ENCODE measurements at places on chromosomes 1 and 21.

GRCh38 chr1:145879775-145880174, 5.9 kb downstream of the ANKRD35 start:
- no peak for DNase-seq

DNA sequence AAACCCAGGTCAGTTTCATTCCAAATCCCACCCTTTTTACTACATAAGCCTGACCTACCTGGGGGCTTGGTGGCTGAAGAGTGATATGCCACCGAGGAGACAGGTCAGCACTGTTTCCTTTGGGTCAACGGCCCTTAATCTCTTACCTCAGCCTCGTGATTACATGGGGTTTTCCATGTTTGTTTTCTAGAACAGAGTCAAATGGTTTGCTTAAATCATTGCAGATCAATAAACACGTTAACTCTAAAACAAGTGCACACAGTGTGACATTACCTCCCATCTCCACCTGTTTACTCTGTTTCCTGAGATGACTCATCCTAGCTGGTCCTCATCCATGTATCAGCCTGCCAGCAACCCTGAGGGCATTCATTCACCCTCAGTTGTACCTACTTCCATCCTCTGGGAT, 40.8 kb upstream of the TP53BP2 start:
- no peak for DNase-seq

DNA sequence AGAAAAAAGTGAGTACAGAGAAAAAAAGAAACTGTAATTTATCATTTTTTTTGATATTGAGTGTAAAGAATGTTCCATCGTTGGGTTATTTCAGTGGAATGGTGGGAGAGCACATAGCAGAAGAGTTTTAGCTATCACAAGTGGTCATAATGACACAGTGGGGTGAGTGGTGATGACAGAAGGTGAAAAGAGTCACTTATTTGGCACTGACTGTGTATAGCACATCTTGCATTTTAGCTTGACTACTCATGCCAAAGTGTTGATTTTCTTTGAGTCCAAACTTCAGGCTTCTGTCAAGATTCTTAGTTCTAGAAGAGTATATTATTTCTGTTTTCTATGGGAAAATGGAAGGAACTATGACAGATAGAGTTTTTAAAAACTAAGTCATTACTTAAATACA, 261.2 kb downstream of the GRIK1 start:
- no peak for DNase-seq

GRCh38 chr1:24714859-24715520, 30.3 kb upstream of the CLIC4 start:
- peak; percentile 22 for DNase-seq

DNA sequence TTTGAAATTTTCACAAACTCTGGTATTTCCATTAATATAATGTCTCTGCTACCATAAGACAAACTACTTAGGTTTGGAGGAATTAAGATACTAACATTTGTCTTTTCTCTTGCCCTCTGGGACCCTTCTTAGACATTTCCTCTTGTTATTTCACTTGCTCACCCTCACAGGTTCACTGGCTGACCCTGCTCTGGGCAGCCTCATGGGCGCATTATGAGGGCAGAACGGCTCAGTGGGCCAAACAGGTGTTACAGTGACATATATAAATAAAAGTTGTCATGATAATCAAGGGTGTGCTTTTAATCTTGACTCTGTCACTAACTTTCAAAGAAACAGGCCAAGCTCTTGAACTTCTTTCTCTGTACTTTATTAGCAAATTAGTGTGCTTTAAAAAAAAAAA, 46.5 kb downstream of the ZNHIT6 start:
- no peak for DNase-seq

DNA sequence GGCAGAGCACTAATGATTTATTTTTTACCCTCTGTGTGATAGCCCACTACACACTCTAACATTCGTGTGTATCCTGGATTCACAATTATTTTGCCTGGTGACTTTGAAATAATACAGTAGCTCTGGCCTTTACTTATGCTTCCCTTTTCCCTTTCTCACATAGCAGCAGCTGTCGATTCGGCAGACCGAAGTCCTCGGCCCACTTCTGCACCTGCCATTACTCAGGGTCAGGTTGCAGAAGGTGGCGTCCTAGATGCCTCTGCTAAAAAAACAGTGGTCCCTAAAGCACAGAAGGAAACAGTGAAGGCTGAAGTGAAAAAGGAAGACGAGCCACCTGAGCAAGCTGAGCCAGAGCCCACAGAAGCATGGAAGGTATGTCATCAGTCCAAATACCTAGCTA, 70.8 kb downstream of the TMEM200B start:
- DNase-seq = no peak

GRCh38 chr1:86016076-86016759, 140.4 kb downstream of the COL24A1 start:
- no peak for DNase-seq

DNA sequence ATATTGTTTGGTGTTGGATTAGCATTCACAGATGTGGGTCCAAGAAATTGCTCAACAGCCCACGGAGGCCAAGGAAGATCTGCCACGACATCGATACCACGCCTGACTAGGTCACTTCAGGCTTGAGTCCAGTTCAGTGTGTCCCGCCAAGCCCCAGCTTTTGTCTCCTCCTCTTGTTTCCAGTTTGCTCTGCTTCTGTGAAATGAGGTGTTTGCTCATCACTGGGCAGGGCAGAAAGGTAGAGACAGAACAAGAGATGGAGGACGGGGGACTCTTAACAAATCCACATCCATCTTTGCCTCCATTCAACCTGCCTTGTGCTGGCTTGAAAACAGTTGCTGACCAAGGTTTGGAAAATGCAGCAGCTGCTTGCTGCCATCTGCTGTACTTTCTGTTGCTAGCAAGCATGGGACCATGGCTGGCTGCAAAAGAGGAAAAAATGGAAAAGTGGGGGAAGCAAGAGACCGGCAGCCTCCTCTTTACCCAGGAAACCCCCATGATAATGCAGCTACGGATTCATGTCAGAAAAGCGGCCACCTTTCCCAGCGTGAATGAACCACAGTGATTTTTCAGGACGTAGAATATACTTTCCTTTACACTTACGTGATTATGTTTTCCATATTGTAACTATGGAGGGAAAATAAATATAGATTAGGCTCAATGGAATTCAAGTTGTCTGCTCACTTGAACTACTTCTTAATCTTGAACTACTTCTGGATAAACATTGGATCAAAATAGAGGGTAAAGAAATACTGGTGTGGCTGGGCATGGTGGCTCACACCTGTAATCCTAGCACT, 80.2 kb upstream of the GREM2 start:
- no peak for DNase-seq

DNA sequence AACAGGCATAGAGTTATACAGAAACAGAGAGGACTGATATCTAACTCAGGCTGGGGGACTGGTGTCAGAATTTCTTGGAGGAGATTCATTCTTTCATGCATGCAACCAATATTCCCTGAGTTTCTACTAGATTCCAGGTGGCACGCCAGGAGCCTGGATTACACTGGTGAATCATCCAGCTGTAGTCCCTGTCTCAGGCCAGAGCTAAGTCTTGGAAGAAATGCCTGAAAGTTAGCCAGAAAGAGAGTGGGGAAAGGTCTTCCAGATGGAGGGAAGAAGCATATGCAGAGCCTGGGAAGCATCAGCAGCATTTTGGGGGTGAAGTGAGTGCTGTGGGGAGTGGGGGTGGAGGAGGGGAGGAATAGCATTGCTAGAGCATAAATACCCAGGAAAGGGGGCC, 239.1 kb downstream of the OMA1 start:
- no peak for DNase-seq

DNA sequence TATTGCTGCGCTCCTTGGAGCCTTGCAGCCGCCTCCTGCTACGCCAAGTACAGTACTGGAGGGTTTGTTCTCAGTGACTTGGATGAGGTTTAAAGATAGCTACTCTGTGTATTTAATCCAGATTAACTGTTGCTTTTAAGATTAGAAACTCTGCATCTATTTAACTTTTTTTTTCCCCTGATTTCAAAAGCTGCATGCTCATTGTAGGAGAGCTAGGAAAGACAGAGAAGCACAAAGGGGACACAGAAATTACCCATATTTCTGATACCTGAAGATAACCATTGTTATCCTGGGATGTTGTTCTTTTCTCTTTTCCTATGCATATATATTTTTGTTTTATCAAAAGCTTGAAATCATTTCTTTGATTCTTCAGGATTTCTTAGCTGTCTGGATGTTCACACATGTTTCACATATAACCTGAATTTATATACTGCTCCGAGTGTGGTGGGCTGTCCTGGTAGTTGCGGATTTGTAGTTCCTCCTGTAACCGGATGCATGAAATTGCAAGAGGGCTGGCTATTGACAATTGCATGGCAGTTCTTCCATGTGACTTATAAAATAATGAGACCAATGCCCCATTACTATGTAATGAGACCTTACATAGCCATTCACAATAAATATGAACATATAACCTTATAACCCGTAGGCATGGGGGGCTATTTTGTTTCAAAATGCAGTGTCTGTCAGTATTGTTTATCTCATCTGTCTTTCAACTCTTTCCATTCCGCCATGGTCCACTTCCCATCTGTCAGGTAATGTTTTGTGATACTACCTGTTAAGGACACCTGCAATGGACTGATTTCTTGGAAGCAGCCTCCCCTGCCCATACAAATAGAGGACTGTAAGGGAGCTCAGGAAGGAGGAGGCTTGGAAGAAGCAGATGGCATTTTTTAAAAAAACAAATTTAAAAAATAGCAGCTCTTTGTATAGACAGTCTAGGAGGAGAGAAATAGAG, 1.4 kb downstream of the RAVER2 start:
- no peak for DNase-seq

DNA sequence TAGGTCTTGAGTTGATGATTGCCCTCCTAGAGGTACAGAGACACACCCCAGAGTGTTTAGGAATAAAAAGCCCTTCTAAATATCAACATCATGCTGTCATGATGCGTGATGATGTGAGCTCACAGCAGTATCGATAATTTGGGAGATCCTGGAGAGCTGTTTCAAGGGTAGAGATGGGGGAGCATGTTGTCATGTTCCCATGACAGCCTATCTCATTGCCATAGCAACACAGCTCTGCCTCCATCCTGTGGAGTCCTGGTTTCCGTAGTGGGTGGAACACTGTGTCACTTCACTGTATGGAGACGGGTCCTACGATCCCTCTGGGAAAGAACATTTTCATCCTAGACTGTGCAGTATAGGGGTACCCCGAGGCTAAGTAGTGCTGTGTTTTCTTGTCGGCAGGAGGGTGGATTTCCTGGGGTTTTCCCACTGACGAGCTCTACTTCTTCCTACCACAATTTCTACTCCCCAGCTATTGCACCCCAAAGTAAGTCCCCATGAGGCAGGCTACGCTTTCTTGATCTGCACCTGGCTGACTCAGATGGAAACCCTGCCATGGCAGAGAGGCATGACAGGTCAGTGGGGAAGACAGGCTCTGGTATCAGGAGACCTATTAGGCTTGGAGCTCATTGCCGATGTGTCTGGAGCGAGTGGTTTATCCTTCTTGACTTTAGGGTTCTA, 7.2 kb downstream of the KISS1 start:
- DNase-seq = no peak

- no peak for DNase-seq
These were observed 70.0 kb downstream of the PAPPA2 start for GRCh38 chr1:176533020-176533419.

- no peak for DNase-seq
These were observed 17.0 kb downstream of the MX2 start for GRCh38 chr21:41378849-41379248.

GRCh38 chr1:116448785-116449385, 75.8 kb downstream of the ATP1A1 start:
- no peak for DNase-seq

GRCh38 chr21:44869781-44870747, 3.4 kb downstream of the PTTG1IP start:
- DNase-seq = no peak

GRCh38 chr1:24308365-24309015, 10.7 kb upstream of the GRHL3 start:
- no peak for DNase-seq

- no peak for DNase-seq
These were observed 18.6 kb upstream of the BCL10 start for GRCh38 chr1:85295006-85295431.

- no peak for DNase-seq
These were observed 10.7 kb downstream of the SH2D2A start for GRCh38 chr1:156805766-156806511.

DNA sequence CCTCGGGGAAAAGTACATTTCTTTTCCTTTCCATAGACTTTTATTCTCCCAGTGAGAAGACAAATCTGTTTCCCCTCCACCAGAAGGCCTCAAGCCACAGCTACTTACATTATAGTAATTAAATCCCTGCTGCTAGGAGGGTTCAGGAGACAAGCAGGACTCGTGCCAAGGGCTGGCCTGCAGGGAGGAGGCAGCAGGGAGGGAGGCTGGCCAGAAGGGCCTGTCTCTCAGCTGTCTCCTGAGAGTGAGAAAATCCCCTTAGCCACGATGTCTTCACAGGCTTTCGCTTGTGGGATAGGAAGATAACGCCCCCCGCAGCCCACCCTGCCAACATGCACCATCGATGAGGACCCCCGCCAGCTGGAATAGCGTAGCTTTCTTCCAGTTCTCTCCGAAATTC, 14.0 kb downstream of the KCNN3 start:
- DNase-seq = no peak

DNA sequence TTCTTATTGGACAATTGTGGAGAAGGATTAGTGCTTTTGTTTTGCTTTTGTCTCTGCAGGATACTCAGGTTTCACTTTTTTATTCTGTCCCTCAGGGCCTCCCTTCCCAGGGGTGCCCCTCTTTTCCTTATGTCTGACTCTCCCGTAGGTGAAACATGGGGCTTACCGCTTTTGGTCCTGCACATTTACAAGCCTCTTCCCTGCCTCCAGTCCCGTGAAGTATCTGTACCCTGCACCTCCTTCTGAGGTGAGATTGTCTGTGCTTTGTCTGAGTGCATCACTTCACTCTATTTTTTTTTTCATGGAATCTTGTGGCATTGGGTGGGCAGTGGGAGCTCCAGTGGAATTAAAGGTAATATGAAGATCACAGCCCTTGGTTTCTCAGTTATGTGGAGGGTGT, 758.1 kb upstream of the TPTE start:
- no peak for DNase-seq

GRCh38 chr21:37453350-37453749, 86.8 kb downstream of the DYRK1A start:
- no peak for DNase-seq

GRCh38 chr21:33268737-33269441, 2.7 kb downstream of the IL10RB start:
- DNase-seq = peak; percentile 49

DNA sequence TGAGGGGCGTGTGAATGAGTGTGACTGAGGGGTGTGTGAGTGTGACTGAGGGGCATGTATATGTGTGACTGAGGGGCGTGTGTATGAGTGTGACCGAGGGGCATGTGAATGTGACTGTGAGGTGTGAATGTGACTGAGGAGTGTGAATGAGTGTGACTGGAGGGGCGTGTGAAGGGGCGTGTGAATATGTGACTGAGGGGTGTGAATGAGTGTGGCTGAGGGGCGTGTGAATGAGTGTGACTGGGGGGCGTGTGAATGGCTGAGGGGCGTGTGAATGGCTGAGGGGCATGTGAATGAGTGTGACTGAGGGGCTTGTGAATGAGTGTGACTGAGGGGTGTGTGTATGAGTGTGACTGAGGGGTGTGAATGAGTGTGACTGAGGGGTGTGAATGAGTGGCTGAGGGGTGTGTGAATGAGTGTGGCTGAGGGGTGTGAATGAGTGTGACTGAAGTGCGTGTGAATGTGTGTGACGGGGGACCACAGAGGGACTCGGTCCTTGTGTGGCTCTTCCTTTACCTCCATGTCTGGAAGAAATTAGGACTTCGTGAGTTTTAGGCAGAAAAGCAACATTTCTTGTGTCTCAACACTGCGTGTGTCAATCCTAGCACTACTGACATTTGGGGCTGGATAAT, 105.8 kb downstream of the GLIS1 start:
- DNase-seq = no peak

- DNase-seq = no peak
These were observed 368.8 kb downstream of the NPHP4 start for GRCh38 chr1:5623399-5623798.
